ENCODE measurements at places on chromosomes 3 and 15.
A peak's percentile ranks its signal among the peaks of the same experiment; 100 is the strongest.

DNA sequence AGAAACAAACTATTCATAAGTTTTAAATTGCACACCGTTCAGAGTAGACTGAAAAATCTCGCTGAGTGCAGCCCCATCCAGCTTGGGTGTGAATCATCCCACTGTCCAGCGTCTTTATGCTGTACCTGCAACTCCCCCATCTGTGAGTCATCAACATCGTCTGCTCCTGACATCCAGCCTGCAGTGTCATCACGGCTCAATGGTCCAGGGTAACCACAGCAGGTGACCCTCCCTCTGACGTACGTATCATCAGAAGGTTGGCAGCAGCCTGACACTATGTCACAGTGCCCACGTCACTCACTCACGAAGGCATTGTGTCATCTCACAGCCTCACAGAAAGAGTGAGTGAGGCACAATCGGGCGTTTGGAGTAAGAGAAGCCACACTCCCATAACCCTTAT, 65.2 kb downstream of the TPRA1 start:
- DNase-seq, result peak; percentile 92

- no peak for DNase-seq
Measured at GRCh38 chr15:85756411-85757072, 38.2 kb downstream of the KLHL25 start.

DNA sequence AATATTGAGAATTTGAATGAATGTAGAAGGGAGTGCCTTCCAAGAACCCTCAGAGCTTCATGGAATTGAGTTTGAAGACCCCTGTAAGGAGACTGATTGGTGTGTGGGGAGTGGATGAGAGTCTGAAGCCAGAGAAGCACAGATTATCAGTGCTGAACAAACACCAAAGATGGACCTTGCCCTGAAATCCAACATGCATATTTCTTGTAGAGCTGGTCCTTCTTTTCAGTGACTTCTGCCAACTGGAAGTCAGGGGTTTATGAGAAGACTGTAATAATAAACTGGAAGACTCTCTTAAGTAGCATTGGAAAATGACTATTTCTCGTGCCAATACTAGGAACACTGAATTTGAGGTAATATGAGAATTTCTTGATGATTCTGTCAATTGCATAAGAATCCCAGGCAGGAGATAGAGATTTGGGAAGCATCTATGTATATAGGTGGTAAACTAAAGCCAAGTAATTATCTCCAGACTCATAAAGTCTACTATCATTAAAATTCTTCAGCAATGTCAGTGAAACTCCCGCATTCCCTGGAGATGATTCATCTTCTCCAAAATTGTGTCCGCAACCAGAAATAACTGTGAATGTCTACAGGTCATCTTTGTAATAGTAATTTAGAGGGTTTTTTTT, 213.8 kb downstream of the IL5RA start:
- no peak for DNase-seq

GRCh38 chr15:52496776-52497470, 31.8 kb downstream of the MYO5A start:
- peak; percentile 74 for DNase-seq

Measured in M059J (cell line).